ENCODE measurements at places on chromosomes 16 and 17.

- DNase-seq = no peak
These were observed 7.4 kb upstream of the TMEM204 start for GRCh38 chr16:1525871-1526607.

DNA sequence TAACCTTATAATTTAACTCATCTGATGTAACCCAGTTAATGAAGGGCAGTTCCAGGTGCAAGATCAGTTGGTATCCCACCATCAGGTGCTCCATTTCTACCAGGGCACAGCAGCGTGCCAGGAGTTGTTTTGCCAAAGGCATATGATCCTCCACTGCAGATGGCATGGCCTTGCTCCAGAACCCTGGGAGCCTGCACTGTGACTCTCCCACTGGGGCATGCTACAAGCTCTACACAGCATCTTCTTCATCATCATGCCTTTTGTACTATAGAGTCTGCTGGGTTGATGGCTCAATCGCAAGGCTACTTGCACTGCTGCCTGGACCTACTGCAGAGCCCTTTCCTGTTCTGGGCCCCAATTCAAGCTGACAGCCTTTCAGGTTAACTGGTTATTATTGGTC, 11.3 kb upstream of the MAPT start:
- DNase-seq = no peak

DNA sequence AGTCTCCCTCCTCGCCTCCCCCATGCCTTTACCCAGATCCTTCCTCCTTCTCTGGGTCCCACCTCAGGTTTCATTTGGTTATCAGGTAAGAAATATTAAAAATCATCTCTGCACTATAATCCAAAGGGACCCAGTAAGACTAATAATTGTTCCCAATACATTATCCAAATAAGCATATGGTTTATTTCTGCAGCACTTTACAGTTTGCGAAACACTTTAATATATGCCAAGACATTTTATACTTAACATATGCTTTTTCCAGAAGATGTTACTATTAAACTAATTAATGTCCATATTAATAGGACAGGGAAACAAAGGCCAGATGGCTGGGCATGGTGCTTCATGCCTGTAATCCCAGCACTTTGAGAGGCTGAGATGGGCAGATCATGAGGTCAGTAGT, 33.3 kb downstream of the CD300LF start:
- no peak for DNase-seq

DNA sequence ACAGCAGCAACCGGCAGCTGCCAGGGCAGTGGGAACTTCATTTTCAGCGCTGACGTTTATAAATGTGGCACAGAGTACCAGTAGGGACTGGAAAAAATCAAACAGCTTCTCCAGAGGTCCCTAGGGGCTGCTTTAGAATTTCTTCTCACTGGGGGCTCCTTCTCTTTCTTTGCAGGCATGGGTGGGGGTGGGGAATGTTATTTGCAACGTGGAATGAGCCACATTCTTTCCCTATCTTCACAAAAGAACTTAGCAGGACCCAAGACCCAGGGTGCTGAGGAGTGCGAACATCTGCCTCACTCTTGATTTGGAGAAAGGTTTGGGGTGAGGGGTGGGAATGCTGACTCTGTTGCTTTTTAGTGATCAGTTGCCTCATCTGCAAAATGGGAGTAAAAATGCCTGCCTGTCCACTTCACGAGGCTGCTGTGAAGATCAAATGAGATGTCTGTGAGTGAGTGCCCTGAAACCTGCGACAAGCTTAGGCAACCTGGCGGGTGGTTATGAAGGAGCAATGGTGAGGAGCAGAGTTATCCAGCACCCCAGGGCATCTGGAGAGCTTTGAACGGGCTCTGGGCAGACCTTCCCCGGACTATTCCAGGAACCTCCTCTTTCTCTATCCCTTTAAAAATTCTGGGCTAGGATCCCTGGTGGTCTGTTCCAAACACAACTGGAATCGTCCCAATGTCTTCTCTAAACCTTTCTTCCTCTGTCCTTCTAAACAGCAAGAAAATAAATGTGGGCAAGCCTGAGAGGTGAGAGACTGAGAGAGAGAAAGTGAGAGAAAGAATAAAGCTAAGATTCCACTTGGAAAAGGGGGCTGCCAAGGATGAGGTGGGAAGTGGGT, 10.7 kb upstream of the PIPOX start:
- DNase-seq = no peak

GRCh38 chr16:21203155-21203797, 8.1 kb downstream of the ZP2 start:
- no peak for DNase-seq

All from neural progenitor cell (in vitro differentiated cells).